ENCODE measurements at places on chromosomes 16 and 17. TPM values are rescaled to one million over a fixed set of nuclear protein-coding genes. Genes with fewer than 3 reads are reported as not detected.

Gene ABCA10
- total RNA-seq: 1.2 TPM

DNA sequence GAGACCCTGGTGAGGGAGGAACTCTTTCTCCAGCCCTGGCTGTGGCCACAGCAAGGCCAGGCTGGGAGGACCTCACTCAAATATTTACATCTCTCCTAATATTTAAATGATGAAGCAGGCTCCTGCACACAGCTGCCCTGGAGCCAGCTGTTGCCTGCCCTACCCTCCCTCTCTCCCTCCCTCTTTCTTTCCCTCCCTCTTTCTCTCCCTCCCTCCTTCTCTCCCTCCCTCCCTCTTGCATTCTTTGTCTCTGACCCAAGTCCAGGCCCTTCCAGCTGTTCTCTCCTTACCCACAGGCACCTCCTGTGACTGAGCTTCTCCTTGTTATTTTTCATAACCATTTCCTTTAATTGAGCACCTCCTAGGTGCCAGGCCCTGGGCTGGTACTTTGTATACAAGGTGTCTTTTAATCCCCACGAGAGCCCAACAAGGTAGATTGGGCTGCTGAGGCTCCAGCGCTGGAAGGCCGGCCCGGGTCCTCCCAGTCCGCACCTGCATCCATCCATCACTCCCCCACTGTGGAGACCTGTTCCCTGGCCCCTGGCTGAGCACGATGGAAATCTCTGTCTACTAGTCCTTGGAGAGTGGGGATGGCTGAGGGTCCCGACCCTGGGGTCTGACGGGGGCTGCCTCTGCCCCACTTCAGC is 242.3 kb downstream of the SEC14L1 start:
- no peaks in the 10 kb centered on the region for H3K27me3 ChIP-seq
- peak overlapping the region; percentile 69 for H3K4me3 ChIP-seq
- peaks cover 3% of the 10 kb centered on the region for H3K36me3 ChIP-seq
- peak overlapping the region; percentile 63 for H3K27ac ChIP-seq
- no peak for DNase-seq
- peaks cover 55% of the 10 kb centered on the region for H3K4me1 ChIP-seq

- H3K4me3 ChIP-seq: no peak overlapping the region
- no peak for DNase-seq
- H3K4me1 ChIP-seq: peaks cover 7% of the 10 kb centered on the region
- peaks cover 59% of the 10 kb centered on the region for H3K36me3 ChIP-seq
- H3K27ac ChIP-seq: no peak overlapping the region
Observed at GRCh38 chr16:27515874-27516353, 33.8 kb downstream of the GTF3C1 start.

Gene NPIPB13
- 15.3 TPM for total RNA-seq

GRCh38 chr16:27726621-27727261 is 176.8 kb downstream of the KATNIP start:
- peaks cover 35% of the 10 kb centered on the region for H3K36me3 ChIP-seq
- no peak for DNase-seq

GRCh38 chr17:35291802-35292201 is 48.9 kb downstream of the SLFN5 start:
- H3K27me3 ChIP-seq: peaks cover 14% of the 10 kb centered on the region
- DNase-seq: no peak
- no peak overlapping the region for H3K27ac ChIP-seq
- H3K4me1 ChIP-seq: no peaks in the 10 kb centered on the region

DNA sequence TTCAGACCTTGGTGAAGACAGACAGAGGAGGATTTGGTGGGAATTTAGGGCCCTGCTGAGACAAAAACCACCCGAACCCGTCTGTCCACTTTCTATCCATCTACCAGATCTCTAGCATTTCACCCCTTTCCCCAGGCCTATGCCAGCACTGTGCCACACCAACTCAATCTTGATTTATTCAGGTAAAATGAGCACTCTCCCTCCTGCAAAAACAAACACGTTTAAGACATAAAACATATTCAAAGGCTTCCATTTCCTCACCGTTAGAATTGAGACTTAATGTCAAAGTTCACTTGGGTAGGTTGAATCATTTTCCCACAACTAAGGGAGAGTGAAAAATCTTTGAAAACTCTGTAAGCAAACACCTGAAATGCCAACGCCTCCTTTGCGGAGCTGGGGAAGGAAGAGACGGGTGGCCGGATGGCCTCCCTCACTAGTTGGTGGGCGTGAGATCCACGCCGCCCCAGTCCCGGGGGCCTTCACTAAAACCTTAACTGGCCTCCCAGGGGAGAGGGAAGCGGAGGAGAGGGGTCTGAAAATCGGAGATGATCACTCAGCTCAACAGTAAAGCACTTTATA is 862 bp downstream of the DCAKD start:
- no peak for DNase-seq
- H3K27ac ChIP-seq: peak overlapping the region; percentile 95
- H3K27me3 ChIP-seq: no peaks in the 10 kb centered on the region
- H3K4me1 ChIP-seq: peaks cover 25% of the 10 kb centered on the region
- peak overlapping the region; percentile 90 for H3K4me3 ChIP-seq

Gene MVP
- total RNA-seq: 27.4 TPM

GRCh38 chr17:693791-694638 is 20.6 kb downstream of the VPS53 start:
- H3K27ac ChIP-seq: no peak overlapping the region
- H3K4me3 ChIP-seq: no peak overlapping the region

- H3K4me3 ChIP-seq: no peak overlapping the region
- no peak for DNase-seq
- peaks cover 7% of the 10 kb centered on the region for H3K4me1 ChIP-seq
- H3K36me3 ChIP-seq: no peaks in the 10 kb centered on the region
- H3K27ac ChIP-seq: no peak overlapping the region
Observed at GRCh38 chr16:65409510-65409909, 287.6 kb upstream of the CDH11 start.

Gene NUPR1
- 4.8 TPM for total RNA-seq

DNA sequence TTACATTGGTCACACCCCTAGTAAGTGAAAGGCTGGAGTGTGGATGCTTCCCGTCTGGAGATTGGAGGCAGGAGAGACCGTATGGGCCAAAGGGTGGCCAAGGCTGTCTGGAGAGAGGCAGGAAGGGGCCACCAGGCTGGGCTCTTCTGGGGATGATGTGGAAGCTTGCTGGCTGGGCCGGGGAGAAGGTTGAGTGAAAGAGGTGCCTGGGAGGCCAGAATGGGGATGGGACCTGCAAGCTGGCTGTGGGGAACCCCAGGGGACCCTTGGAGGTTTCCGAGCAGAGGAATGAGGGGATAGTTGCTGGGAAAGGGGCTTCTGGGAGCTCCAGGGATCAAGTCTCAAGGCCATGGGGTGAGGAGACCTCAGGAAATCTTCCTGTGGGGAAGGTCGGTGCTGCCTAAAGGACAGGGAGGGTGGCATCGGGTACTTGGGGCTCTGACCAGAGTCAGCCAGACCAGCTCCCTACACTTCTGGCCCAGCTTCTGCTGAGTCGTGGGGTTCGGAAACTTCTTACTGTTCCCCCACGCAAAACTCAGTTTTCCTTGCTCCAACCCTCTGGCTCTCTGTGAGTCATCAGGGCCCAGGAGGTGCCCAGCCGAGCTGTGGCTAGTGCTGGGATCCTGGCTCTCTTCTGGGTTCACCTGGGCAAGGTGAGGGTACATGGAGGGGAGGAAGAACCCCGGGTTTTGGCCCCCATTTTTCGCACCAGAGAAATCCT is 3.1 kb downstream of the MRC2 start:
- peaks cover 8% of the 10 kb centered on the region for H3K36me3 ChIP-seq
- H3K4me3 ChIP-seq: peak overlapping the region; percentile 68
- peaks cover 35% of the 10 kb centered on the region for H3K4me1 ChIP-seq
- H3K27ac ChIP-seq: no peak overlapping the region
- H3K27me3 ChIP-seq: peaks cover 37% of the 10 kb centered on the region

Gene TMIGD1
- 0.24 TPM for total RNA-seq
